ENCODE measurements at places on chromosomes 16 and 17. TPM values are rescaled to one million over a fixed set of nuclear protein-coding genes. Genes with fewer than 3 reads are reported as not detected.

CFAP97D1 gene
- 0.05 TPM for total RNA-seq

LLGL2 gene
- total RNA-seq: 2.0 TPM

PRAC2 gene
- total RNA-seq: not detected

- no peak for DNase-seq
These were observed 3.2 kb downstream of the PPM1E start for GRCh38 chr17:58758890-58759289.

DNA sequence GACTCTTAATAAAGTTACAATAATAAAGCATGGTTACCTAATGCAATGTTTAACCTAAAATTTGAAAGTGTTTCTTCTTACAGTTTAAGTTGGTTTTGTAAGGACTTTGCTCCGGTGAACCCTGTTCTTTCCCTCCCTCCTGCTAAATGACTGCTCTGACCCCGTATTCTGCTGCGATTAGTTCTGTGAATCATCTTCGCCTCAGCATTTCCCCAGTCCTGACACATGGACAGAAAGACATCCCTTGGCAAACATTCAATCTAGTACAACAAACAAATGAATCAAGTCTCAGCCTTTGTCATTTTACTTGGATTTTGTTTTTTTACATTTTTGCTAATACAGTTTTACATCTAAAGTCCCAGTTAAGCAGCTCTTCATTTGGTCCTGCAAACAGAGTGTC lies 15.4 kb downstream of the KCNJ2 start:
- DNase-seq: no peak

- DNase-seq: no peak
These were observed 106.7 kb downstream of the CEP112 start for GRCh38 chr17:66085221-66085620.

DNA sequence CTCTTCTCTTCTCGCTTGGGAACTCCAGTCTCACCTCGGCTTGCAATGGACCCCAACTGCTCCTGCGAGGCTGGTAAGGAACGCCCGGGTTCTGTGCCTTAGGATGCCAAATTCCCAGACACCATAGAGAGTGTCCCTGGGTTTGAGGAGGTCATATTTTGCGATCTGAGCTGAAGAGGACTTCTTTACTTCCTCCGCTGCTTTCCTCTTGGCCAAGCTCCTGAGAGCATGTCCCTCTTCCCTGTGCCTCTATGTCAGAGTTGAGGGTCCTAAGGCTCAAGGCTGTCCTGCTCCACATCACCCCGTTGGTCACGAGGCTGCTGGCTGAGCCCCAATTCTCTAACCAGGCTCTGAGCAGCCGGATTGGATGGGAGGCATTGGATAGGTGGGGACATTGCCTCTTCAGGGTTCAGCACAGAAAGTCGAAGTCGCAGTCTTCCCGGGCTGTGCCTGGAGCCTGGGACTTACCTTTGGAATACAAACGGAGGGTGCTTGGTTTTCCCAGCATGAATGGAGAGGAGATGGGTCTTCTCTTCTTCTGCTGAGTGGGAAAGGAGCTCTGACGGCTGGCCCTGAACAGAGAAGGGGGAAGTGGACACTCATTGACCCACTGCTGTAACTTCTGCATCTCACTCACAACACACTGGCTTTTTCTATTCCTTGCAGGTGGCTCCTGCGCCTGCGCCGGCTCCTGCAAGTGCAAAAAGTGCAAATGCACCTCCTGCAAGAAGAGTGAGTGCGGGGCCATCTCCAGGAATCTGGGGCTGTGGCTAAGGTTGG lies 416 bp downstream of the MT1H start:
- DNase-seq: no peak

- DNase-seq: no peak
These were observed 172.0 kb downstream of the SLC39A11 start for GRCh38 chr17:72920513-72920912.

DNA sequence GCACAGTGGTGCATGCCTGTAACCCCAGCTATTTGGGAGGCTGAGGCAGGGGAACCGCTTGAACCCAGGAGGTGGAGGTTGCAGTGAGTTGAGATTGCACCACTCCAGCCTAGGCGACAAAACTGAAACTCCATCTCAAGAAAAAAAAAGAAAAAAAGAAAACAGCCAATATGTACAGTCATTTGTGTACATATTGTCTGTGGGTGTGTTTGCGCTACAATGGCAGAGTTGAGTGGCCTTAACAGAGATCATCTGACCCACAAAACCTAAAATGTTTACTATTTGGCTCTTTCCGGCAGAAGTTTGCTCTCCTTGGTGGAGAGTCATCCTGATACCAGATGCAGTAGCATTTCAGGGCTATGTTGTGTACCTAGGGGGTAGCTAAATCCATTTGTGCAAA lies 57.9 kb downstream of the ARSG start:
- no peak for DNase-seq

- DNase-seq: no peak
These were observed 941.5 kb downstream of the CDH11 start for GRCh38 chr16:64180136-64180900.

DNA sequence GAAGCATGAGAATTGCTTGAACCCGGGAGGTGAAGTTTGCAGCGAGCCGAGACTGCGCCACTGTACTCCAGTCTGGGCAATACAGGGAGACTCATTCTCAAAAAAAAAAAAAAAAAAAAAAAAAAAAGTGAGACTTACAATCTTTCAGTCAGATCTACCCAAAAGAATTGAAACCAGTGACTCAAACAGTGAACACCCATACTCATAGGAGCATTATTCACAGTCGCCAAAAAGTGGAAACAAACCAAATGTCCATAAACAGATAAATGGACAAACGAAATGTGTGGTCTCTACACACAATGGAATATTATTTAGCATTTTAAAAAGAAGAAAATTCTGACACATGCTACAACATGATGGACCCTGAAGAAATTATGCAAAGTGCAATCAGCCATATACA lies 9.1 kb upstream of the SCNN1B start:
- DNase-seq: no peak

- no peak for DNase-seq
These were observed 62.5 kb downstream of the SLC39A11 start for GRCh38 chr17:73029991-73030390.

DNA sequence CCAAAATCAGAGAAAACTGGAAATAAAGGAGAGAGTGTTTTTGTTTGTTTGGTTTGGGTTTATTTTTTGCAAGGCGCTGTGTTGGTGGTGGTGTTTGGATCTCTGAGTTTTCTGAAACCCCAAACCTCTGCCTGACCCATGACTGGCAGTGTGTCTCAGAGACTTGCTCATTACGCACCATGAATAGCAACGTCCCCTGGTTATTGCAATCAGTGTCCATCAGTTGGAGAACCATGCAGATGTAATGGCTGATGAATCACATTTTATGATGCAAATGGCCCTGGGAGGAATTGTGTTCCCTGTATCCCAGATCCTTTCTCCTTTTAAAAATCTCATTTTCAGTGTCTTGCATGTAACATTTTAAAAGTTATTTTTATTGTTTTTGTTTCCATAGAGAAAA lies 362.8 kb downstream of the PMP22 start:
- no peak for DNase-seq

DNA sequence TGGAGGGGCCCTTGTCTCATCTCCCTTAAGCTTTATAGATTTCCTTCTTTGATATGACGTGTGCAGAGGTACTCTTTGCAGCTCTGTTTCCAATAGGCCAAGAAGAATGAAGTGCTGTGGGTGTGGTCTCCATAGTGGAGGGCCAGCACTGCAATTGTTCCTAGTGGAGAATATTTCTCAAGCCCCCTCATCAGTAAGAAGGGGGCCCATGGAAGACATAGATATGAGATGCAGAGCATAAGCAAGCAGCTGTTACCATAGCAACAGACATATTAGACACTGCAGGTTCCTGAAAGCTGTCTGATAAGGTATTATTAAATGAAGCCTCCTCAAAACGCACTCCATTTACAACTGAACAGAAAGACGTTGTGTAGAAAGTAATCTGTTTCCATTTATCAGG lies 240.7 kb downstream of the ZFHX3 start:
- DNase-seq: no peak
